Activated CD8-positive, alpha-beta memory T cell treated with anti-CD3 and anti-CD28 coated beads for 24 hours (primary cell): ENCODE measurements at places on chromosomes 1 and 21.

DNA sequence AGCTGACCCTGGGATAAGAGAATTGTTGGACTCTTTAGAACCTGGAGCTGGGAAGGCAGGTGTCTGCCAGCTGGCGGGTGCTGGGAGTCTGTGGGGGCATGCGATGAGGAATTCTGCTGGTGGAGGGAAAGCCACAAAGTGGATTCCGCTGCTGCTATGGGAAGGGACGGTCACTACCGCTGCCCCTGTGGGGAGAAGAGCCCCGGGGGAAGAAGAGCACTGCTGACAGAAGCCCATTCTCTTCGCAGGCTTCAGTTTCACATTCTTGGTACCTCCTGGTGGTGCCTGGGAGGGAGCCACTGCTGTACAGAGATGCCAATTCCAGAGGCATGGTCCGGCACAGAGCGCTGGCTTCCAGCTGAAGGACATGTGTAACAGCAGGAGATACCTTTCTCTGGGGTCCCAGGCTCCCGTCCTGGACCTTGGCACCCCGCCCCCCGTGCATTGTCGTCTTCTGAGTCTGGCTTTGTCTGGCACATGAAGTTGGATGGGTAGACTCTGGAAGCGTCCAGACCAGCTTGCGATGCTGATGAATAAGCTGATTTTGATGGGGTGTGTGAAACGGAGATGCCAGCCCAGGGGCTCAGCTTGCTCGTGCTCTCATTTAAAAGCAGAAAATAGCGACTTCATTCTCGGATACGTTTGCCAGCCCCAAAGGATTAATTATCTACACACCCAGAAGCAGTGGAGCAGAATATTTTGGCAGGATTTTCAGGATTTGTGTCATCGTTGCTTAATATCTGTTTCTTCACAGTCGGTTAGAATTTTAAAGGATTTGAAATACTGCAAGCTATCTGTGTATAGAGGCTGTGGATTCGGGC is 13.2 kb downstream of the PDXK start:
- no peak for DNase-seq

DNA sequence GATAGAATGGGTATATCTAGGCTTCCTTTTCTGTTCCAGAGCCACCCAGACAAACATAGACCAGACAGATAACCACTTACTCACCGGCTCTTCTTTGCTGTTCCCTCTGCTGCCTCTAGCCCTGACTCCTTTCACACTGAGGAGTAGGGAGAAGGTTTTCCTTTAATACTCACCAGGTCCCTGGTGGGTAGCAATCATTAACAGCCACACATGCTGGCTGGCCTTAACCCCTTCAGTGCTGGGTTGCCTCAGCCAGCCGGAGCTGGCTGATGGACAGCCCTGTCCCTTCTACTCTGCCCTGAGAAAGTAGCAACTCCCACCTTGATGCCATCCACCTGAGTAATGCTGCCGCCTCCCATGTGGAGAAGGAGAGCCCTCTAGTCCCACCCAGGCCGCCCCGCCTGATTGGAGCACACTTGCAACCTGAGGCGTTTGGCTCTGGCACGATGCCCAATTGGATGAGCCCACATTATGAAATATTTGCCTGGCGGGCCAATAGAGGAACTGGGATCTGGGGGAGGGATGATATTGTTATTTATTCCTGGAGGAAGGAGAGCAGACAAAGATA is 71.6 kb downstream of the PLEKHA6 start:
- DNase-seq = no peak

DNA sequence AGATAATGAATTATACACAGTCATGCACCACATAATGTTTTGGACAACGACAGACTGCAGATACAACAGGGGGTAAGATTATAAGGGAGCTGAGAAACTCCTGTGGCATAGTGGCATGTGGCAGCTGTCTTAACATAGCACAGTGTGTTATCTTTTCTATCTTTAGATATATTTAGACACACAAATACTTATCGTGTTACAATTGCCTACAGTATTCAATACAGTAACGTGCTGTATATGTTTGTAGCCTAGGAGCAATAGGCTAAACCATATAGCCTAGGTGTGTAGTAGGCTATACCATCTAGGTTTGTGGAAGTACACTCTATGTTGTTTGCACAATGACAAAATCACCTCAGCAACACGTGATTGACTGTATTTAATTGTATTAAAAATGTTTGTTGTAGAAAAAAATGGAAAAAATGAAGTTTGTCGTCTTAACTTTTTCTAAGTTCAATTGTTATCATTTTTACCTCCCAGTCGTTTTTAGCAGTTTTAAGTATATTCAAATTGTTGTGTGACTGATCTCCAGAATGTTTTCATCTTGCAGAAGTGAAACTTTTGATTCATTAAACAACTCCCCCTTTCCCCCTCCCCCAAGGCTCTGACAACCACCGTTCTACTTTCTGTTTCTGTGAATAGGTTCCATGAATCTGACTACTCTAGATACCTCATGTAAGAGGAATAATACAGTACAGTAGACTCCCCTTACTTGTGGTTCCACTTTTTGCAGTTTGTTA is 351.0 kb upstream of the B3GALT2 start:
- peak; percentile 72 for DNase-seq

DNA sequence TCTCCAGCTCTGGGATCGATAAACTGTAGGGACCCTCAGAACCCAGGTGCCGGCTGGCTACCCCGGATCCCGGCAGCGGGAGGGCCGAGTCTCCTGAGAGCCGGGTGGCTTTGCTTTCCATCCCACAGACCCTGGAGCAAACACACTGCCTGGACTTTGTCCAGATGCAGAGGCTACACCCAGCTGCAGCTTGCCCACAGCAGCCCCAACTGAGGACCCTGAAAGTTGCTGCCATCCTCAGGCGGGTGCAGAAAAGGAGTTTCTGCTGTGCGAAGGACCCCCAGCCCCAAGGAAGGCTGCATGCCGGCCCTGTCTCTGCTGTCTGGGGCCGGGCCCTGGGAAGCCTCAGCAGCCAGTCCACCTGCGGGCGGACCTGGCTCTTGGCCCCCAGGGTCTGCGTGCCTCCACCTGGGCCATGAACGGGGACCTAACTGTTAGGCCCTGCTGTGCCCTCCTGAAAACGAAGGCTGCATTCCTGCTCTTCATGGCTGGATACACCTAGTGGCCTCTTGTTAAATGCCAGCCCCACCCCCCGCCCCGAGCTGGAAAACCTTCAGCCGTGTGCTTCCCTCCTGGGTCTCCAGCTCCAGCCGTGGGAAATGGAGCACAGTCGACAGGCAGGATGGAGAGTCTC is 97.5 kb upstream of the ARHGEF16 start:
- DNase-seq = no peak

GRCh38 chr1:181011301-181012202 is 11.1 kb downstream of the STX6 start:
- DNase-seq = no peak

DNA sequence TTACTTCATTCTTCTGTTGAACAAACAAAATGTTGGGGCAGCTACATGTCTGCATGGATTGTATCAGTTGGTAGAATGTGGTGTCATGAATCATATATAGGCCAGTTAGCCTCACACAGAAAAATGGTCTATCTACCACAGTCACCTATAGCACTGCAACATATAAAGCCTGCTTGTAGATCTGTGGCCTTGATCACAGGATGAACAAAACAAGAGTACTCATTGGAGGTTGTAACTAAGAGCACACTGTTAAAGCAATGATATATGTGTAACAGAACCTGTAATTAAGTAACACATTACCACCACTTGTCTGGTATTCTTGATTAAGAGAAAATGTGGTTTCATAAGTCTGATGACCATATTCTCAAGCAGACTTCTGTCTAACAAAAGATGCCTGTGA is 167.3 kb upstream of the SGIP1 start:
- DNase-seq = no peak

DNA sequence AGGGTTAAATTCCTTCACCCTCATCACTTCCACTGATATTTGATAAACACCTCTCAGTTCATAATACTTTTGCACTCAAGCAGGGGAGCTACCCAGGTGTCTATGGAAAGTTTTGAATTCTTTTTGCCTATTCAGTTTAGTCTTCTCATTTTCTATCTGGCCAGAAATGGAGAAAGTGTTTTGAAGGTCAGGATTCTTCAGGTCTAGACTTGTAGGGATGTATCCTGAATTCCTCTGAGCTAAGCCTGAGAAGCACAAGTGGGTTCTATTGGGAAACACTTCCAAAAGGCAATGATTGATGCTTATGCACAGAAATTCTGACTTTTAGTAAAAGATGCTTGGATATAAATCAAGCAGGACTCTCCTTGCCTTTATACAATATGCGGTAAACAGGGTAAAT is 217.8 kb upstream of the HOOK1 start:
- DNase-seq = no peak

GRCh38 chr21:35645991-35646390 is 414.3 kb downstream of the SETD4 start:
- DNase-seq = no peak

DNA sequence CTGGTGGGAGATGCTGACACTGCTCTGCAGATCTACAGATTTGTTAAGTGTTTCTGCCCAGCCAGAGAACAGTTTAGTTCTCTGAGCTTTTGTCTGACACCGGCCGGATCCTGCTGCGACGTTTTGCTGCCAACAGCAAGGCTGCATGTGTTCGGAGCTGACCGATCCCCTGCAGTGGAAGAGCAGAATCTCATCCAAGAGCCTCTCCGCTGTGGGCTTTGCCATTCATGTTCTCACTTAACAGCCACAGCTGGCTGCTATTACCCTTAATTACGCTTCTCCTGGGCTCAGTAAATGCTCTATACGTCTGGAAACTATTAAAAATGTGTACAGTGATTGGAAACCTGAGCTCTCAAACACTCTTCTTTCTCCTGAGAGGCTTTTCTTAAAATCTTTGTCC is 105.3 kb downstream of the BCAR3 start:
- no peak for DNase-seq

GRCh38 chr1:1079408-1080121 is 5.5 kb upstream of the RNF223 start:
- DNase-seq = peak; percentile 80

GRCh38 chr1:28835237-28835650 is 23.3 kb downstream of the OPRD1 start:
- DNase-seq = no peak

DNA sequence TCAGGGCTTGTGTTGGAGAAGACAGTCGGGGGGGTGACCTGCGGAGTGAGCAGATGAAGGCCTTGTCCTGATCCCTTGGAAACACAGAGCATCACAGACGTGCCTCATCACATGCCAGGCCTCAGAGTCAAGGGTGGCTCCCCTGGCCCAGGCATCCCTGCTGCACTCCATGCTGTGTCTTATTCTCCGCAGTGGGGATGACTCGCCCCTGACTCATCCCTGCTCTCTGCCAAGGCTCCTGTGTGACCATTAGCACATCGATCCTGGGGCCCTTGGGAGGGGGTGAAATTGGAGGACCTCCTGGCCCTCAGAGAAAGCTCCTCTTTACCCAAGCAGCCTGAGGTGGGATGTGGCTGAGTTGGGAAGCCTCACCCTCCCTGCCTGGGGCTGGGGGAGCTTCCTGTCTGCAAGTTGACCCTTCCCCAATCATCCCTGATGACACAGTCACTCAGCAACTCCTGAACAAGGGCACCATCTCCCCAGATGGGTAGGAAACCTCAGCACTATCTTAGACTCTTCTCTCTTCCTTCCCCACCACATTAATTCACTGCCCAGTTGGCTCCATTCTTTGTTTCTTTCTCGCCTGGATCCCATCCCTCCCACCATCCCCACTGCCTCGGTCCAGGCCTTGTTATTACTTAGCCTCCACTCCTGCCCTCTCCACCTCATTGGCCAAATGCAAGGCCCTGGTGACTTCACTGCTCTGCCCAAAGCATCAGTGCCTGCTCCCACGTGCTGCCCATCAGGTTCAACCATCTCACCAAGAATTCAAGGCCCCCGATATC is 74.6 kb downstream of the CAMK2N1 start:
- DNase-seq = peak; percentile 52

GRCh38 chr1:109239409-109240068 is 9.8 kb upstream of the CELSR2 start:
- peak; percentile 63 for DNase-seq

- DNase-seq = no peak
Observed at GRCh38 chr1:88742531-88742930, 58.5 kb downstream of the PKN2 start.

GRCh38 chr1:57934745-57935144 is 510.9 kb upstream of the DAB1 start:
- no peak for DNase-seq

DNA sequence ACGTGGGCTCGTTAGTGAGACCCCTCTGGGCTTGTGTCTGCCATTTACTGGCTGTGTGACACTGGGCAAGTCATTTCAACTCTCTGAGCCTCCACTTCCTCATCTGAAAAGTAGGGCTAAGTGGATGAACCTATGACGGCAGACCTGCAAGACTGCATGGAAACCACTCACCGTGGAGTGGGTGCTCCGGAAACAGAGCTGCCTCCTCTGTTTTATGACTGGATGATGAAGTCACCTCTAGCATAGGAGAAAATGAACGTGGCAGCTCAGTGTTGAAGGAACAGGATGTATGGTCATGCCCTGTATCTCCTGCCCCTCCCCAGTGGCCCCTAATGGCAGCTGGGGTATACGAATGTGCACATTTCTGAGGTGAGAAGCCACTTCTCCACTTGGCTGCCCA is 40.5 kb downstream of the STPG1 start:
- peak; percentile 48 for DNase-seq

DNA sequence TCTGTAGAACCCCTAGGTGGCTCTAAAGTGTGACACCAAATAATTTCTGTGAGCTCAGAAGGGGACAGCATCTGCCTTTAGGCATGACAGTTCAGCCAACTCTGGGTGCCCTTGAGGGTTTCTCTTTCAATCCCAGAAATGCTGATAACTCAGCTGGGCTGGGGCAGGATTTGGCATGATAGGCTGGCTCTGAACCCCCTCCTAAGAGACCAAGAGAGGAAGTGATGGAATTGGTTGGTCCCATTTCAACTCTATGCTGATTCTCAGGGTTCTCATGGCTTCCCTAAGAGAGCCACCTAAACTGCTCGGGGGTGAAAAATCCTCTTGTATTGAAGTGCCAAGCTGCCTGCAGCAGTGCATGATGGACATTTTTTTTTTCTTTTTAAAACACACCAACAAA is 28.5 kb upstream of the TMEM39B start:
- DNase-seq = no peak

DNA sequence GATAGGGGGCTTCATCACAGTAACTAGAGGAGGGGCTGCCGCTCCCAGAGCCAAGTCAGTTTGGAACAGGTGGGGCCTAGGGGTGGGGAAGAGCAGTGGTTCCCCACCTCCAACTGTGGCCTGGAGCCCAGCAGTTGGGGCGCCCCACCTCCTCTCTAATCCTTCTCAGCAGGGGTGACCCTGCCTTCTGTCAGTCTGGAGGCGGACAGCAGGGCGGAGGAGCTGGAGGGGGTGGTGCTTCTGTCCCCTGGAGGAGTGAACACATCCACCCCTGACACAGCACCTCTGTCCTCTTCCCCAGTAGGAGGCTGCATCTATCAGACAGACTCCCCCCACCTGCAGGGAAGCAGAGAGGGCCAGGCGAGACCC is 73.8 kb downstream of the MRPL37 start:
- DNase-seq = no peak
